ENCODE measurements at places on chromosomes 12 and 14. TPM values are rescaled to one million over a fixed set of nuclear protein-coding genes. Genes with fewer than 3 reads are reported as not detected.

ZFHX2 gene
- 1.2 TPM for total RNA-seq

MMP17 gene
- total RNA-seq = 38.7 TPM

C12orf75 gene
- 41.6 TPM for total RNA-seq

KRT3 gene
- total RNA-seq = not detected

SLC41A2 gene
- total RNA-seq = 147 TPM

WNT1 gene
- total RNA-seq = not detected

WIF1 gene
- 0.41 TPM for total RNA-seq

OR4K1 gene
- total RNA-seq = not detected

GPR65 gene
- under 0.01 TPM for total RNA-seq

Measured in frontal cortex (tissue), 4 donors.